GM06990 (cell line): ENCODE measurements at places on chromosomes 7 and 10.

- DNase-seq: no peak
These were observed 3.1 kb downstream of the VSIR start for GRCh38 chr10:71770255-71770654.

DNA sequence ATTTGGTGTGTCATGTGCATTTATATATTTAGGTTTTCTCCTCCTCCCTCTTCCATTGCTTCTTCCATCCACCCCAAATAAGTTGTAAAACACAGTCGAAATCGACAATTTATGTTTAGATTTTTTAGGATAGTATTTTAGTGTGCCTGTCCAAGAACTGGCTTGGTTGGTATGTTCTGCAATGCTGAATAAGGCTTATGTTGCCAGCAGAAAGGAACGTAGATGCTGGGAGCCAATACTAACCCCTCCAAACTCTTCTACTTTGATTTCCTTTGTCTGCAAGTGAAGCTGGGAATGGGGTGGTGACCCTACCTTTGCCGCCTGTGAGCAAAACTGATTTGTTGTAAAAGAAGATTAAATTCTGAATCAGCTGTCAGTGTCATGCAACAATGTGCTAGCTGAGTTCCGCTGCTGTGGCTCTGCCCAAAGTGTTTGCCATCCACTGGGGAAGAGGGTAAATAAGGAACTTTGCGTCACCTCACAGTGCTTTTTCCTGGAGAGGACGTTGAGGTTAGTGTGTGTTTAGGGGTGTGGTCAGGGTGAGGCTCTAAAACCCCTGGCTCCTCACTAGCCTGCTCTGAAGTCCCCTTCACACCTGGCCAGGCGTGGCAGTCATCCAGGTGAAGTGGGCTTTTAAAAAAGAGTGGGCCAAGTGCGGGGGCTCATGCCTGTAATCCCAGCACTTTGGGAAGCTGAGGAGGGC, 44.4 kb downstream of the TACC2 start:
- no peak for DNase-seq

- DNase-seq: peak; percentile 91
These were observed 648 bp upstream of the TMEM243 start for GRCh38 chr7:87220026-87220733.

DNA sequence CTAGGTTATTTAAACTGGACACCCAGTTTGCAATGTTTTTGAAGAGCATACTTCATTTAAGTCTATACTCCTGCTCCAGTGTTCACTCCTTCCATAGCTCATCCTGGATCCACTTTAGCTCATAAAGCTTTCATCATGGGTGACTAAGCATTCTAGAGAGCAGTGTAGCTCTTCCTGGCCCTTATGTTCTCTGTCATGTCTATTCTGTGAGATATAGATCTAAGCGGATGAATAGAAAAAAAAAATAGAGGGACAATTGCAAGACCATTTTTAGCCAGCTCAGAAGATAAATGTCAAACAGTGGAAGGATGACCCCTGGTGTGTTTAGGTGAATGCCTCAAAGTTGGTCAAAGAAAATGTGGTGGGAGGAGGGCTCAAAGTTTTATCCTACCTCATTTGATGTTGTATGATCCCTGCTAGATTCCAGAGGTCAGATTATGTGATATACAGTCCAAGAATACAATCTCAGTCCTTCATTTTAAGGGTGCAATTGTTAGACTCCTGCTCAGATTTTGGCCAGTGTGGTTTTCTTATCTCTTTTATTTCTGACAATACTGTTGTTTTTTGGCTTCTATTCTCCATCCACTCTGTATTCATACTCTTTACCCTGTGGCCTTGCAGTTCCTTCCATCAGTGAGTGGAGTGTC, 7.5 kb upstream of the HECW1 start:
- no peak for DNase-seq

DNA sequence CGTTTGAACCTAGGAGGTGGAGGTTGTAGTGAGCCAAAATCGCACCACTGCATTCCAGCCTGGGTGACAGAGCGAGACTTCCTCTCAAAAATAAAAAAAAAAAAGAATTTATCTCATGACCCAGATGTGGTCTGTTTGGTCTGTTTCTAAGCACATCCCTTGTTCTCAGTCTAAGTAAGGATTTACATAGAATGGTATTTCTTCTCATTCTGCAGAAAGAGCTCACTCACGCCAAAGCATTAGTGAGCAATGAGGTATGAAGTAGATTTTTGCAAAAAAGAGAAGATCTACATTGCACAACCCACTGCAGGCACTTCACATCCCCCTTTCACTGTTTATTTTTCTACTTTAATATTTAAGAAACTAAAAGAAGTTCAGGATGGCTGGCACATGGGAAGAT, 76.5 kb upstream of the FGL2 start:
- DNase-seq: no peak

GRCh38 chr7:140176811-140177702, at the start of gene KDM7A:
Gene KDM7A (minus strand): TSS chr7:140176983. CDS start chr7:140176937, 46 bp downstream.
- DNase-seq: peak; percentile 94

- no peak for DNase-seq
These were observed 220.6 kb downstream of the FAM107B start for GRCh38 chr10:14554091-14554490.

GRCh38 chr10:73095481-73096021, 1.1 kb downstream of the P4HA1 start:
- DNase-seq: peak; percentile 24

DNA sequence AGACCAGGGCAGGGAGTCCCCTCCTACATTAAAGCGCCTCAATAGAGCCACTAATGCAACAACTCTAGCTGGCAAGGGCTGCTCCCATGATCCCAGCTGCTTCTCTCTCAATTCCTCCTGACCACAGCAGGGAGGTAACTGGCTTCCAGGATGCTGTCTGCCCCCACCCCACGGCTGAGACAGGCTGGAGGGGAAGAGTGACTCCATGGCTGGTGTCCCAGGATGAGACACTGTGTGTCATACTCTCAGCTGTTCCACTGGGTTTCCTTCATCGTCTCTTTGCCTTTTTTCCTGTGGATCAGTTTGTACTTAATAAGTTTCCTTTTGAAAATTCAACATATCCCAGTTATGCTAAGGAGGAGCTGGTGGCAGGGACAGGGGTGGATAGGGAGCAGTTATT, 27.7 kb upstream of the MYH16 start:
- no peak for DNase-seq

GRCh38 chr10:17009212-17009700, 120.4 kb downstream of the CUBN start:
- DNase-seq: no peak

DNA sequence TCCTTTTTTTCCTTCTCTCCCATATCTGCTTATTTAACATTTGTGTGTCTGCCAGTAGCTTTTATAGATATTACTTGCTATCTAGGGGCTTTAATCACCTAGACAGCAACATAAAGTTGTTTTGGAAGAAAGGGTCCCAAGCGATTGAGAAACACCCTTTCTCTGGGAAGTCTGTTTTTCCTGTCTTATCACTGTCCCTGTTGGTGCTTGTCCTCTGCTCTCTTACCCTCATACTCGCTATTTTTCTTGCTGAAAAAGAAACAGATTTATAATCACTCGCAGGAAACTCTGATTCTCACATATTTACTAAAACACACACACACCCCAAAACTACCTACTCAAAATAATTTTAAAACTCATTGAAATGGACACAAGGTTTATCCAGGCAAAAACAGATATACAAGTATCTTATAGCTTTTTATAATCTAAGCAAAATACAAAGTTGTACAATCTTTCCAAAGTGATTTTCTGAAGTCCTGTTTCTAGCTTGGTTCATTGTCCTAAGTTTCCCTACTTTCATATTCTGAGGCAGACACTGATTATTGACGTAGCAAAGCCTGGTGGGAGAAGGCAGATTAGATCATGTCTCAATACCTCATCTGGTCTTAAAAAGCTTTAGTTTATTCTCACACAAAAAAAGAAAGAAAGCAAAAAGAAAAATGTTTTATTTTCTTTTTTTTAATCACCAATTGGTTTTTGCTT, 157.3 kb downstream of the CACNA2D1 start:
- no peak for DNase-seq

- DNase-seq: no peak
These were observed 163.6 kb downstream of the GNAT3 start for GRCh38 chr7:80348223-80348622.

DNA sequence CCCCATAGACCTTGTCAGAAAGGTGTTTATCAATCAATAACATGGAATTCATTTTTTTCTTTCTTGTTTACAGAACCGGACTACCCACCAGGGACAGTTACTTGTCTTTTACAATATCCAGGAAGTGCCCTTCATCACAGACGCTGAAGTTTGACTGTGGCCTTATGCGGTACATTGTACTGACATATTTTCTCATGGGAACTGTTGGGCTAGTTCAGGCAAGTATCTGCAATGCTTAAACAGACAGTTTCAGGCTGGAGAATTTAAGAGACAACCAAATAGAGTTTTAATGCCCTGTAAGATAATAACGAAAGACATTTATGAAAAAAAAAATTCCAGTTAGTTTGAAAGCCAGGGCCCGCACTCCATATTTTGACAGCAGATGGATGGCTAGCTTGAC, 246.4 kb downstream of the GATA3 start:
- no peak for DNase-seq

GRCh38 chr10:78619115-78619851, 449.5 kb upstream of the ZMIZ1 start:
- no peak for DNase-seq

DNA sequence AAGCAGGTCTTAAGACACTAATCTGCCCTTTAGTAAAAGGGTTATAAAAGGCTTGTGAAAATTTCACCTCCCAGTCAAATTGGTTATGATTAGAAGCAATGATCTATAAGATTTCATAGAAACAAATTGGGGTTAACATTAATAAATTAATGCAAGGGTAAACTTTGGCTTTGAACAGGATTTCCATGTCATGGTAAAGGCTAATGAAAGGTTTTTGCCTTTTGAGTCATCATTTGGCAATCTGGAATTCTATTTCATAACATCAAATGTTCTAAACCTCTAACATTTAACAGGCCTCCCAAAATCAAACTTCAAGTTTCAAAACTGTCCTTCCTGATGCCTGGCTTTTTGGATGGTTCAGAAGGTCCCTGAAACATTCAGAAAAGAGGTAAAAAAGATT, 62.4 kb downstream of the COA1 start:
- no peak for DNase-seq

GRCh38 chr10:102814873-102815661, 22.1 kb downstream of the CYP17A1 start:
- DNase-seq: no peak

GRCh38 chr10:127145173-127145572, 51.2 kb downstream of the INSYN2A start:
- no peak for DNase-seq

DNA sequence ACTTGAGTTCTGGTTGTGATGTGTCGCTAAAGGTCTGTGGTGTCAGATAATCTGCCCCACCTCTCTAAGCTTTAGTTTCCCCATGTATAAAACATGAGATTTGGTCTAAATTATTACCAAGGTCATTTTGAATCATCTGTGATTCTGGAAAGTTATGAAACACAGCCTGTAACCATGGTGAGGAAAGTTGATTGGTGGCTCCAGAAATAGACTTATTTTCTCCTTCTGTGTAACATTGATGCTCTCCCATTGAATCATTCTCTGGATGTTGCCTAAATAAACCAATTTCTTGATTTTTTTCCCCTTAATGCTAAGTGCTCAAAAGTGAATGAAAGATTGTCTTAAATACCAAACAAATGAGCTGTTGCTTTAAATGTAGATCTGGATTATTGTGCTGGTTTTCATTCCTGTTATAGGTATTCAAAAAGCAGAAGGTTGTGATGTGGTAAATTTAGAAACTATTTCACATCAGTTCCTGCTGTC, 30.0 kb upstream of the PCGF5 start:
- DNase-seq: no peak

GRCh38 chr10:113064039-113064438, 114.0 kb downstream of the TCF7L2 start:
- DNase-seq: no peak

DNA sequence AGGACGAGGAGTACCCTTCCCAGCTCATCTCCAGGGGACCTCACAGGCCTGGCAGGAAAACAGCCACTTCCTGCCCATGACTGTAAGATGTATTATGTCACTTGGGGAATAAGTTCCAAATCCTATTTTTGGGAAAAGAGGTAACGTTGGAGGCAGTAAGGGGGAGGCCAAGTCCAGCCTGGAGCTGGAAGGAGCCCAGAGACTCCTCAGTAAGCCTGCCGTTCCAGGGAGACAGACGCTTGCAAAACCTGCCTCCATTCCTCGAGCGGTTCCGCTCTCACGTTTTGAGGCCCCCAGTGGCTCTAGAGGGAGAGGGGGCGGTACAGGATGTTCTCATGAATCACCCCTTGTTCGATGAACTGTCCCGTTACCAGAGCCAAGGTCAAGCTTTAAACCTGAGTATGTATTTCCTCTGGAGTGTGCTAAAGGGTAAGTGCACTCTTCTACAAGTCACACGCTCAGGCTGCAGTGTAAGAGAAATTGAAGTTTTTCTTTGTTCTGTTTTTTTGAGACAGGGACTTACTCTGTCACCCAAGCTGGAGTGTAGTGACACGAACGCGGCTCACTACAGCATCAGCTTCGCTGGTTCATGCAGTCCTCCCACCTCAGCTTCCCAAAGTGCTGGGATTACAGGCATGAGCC, 45.5 kb upstream of the CYTH3 start:
- no peak for DNase-seq

- no peak for DNase-seq
These were observed 84.6 kb downstream of the ZMYND11 start for GRCh38 chr10:219731-220472.

- DNase-seq: peak; percentile 33
These were observed 22.6 kb downstream of the PALS2 start for GRCh38 chr7:24595671-24596418.

GRCh38 chr10:48835781-48836180, 103.9 kb downstream of the LRRC18 start:
- DNase-seq: no peak

- DNase-seq: no peak
These were observed 91.1 kb upstream of the PDGFA start for GRCh38 chr7:610531-611280.

DNA sequence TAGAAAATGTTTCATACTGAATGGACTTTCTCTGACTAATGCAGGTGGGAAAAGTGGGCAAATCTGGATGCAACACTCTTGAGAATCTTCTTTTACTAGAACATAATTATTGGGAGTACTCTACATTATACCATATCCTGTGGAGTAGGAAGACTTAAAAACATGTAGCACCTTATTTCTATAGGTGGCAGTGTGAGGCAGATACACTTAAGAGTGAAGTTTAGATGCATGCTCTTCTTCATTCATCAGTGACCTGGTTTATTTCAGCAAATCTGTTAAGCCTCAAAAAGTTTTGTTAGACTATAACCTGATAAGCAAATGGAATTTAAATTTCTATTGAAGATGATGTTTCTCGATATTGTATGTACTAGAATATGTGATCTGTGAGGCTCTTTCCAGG, 1087.1 kb upstream of the LRRN3 start:
- DNase-seq: no peak

GRCh38 chr10:100289641-100290040, 3.2 kb upstream of the BLOC1S2 start:
- no peak for DNase-seq

DNA sequence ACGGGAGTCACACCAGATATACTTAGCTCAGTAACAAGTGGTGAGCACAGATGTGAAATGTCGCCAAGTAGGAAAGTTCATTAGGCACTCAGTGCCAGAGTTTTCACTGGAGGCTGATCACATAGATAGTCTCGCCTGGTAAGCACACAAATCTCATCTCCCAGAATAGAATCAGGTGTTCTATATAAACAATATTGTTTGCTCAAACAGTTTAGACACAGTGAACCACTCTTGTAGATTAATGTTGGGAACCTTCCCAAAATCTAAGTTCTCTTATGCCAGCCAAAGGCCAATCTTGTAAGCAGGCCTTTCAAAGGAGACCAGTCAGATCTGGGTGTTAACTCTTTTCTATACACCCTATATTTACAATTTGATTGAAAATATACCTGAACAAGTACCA, 716.5 kb upstream of the GRM3 start:
- DNase-seq: no peak
